Naive thymus-derived CD4-positive, alpha-beta T cell (primary cell): ENCODE measurements at places on chromosomes 13 and 19.

GRCh38 chr19:3061182-3062161, 823 bp downstream of the TLE5 start:
- H3K27ac ChIP-seq, result peak overlapping the region; percentile 85
- peaks cover 24% of the 10 kb centered on the region for H3K4me1 ChIP-seq
- no peaks in the 10 kb centered on the region for H3K27me3 ChIP-seq
- peaks cover 46% of the 10 kb centered on the region for H3K36me3 ChIP-seq
- peak; percentile 91 for DNase-seq

DNA sequence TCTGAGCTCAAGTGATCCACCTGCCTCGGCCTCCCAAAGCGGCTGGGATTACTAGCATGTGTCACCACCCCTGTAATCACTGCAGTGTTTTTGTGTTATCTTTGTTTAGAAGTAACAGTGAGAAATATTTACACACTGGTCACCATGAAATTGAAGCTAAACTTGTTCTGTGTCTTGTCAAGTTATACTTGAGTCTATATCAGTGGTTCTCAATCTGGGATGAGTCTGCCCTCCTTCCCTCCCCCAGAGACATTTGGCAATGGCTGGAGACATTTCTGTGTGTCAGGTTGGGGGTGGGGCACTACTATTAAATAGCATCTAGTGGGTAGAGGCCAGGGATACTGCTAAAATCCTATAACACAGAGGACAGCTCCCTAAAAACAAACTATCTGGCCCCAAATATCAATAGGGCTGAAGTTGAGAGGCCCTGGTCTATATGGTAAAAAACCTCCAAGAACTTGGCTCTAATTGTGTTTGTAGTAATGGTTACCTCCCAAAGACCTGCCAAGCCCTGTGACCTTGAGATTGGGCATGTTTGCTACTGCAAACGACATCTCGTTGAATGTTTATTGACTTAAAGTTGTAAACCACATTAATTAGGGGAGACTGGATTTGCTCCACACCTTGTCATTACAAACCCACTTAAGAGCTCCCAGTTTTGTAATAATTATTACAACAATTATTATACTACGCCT, 6.9 kb downstream of the CTU1 start:
- peaks cover 17% of the 10 kb centered on the region for H3K4me1 ChIP-seq
- no peaks in the 10 kb centered on the region for H3K27me3 ChIP-seq
- no peak overlapping the region for H3K27ac ChIP-seq
- peaks cover 6% of the 10 kb centered on the region for H3K36me3 ChIP-seq
- H3K4me3 ChIP-seq, result no peak overlapping the region
- DNase-seq, result no peak

GRCh38 chr19:51354103-51354741, 12.0 kb downstream of the ETFB start:
- H3K36me3 ChIP-seq, result peaks cover 28% of the 10 kb centered on the region
- H3K27ac ChIP-seq, result peak overlapping the region; percentile 50
- H3K4me3 ChIP-seq, result no peak overlapping the region
- no peaks in the 10 kb centered on the region for H3K27me3 ChIP-seq

GRCh38 chr19:3125900-3126524, 9.8 kb upstream of the GNA15 start:
- DNase-seq, result peak; percentile 60
- no peak overlapping the region for H3K4me3 ChIP-seq
- no peak overlapping the region for H3K27ac ChIP-seq

DNA sequence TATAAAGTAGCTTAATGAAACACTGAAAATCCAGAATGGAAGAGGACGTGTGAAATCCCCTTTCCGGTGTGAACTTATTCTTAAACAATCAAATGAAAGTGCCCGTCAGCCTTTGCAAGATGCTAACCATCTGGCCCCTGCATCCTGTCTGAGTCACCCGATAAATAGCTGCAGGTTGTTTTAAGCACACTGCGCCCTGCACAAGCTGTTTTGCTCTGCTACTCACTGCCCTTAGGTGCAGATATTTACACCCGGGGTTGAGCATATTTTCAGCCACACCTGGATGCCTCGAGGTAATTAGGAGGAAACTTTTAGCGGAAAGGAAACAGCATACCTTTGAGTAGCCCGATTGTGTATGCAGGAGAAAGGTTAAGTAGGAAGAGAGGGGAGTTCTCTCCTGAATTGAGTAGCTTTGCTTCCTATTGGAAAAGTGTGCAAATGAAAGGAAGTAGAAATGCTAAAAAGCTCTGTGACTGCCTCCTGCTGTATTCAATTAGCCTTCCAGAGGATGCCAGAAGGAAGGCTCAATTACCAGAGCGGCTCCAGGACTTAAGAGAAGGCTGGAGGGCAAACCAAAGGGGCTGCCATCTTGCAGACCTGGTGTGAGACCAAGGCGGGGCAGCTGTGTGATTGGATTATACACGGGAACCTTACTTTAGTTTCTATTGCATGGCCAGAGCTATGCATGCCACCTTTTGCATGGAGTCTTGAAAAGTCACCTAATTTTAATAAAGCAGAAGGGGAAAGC, 42.5 kb downstream of the IRS2 start:
- DNase-seq, result no peak
- peaks cover 11% of the 10 kb centered on the region for H3K4me1 ChIP-seq
- H3K27me3 ChIP-seq, result no peaks in the 10 kb centered on the region
- H3K27ac ChIP-seq, result no peak overlapping the region
- H3K36me3 ChIP-seq, result no peaks in the 10 kb centered on the region
- H3K4me3 ChIP-seq, result no peak overlapping the region

- H3K27ac ChIP-seq, result no peak overlapping the region
- no peak overlapping the region for H3K4me3 ChIP-seq
- H3K27me3 ChIP-seq, result no peaks in the 10 kb centered on the region
- no peaks in the 10 kb centered on the region for H3K36me3 ChIP-seq
- DNase-seq, result no peak
These were observed 13.0 kb upstream of the PROZ start for GRCh38 chr13:113145496-113145895.
